Germinal center (tissue), 1 donor: ENCODE measurements at places on chromosomes 5 and 9.
A peak's percentile ranks its signal among the peaks of the same experiment; 100 is the strongest.

- peak; percentile 71 for DNase-seq
These were observed 25.3 kb downstream of the DAP start for GRCh38 chr5:10735569-10736276.

DNA sequence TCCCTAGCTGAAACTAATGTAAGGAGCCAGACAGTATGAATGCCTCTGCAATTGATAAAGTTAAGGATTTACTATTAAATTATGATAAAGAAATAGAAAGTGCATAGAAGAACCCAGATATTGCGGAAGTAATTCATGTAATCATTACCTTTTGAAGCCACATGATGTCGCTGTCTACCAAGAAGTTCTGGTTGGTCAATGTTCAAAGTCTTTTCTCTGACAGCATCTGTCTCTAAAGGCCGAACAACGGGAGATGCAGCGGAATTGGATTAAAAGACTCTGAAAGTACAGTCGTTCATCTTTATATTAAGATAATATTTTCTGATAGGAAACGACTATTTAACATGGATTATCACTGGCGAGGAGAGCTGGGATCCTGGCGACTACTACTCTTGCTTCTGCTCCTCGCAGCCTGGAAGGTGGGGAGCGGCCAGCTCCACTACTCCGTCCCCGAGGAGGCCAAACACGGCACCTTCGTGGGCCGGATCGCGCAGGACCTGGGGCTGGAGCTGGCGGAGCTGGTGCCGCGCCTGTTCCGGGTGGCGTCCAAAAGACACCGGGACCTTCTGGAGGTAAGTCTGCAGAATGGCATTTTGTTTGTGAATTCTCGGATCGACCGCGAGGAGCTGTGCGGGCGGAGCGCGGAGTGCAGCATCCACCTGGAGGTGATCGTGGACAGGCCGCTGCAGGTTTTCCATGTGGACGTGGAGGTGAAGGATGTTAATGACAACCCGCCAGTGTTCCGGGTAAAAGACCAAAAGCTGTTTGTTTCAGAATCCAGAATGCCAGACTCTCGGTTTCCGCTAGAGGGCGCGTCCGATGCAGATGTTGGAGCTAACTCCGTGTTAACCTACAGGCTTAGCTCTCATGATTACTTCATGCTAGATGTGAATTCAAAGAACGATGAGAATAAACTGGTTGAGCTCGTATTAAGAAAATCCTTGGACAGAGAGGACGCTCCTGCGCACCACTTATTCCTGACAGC, at the start of gene PCDHA8:
TSS of gene PCDHA8 (plus strand) at position 210 of the 985 bp plus-strand sequence. CDS start at position 345, 135 bp downstream.
- DNase-seq, result peak; percentile 4

DNA sequence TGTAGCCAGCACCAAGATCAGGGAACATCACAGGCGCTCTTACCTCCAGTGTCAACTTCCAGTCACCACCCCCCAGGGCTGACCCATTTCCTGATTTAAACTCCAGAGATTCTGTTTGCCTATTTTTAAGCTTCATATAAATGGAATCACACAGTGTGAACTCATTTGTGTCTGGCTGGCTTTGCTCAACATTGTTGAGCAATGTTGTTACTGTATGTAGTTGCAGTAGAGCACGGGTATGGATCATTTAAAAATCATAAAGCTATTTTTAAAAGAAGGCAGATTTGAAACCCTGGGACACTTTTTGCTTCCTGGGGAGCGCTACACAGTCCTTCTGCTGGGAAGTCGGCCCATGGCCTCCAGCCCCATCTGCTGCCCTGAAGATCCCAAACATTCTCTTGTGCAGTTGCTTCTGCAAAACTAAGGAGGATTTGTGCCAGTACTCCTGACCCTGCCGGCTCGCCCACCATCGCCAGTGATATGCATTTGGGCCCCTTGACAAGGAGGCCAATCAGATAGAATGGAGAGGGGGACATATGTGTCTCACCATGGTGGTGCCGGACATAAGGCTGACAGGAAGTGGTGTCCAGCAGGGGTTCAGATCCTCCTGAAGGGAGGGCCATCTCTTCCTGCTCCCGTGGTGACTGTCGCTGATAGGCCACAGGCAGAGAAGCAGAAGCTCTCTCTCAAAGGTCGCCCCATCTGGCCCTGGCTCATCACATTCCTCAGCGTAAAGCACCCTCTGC, 13.3 kb downstream of the DCANP1 start:
- no peak for DNase-seq

DNA sequence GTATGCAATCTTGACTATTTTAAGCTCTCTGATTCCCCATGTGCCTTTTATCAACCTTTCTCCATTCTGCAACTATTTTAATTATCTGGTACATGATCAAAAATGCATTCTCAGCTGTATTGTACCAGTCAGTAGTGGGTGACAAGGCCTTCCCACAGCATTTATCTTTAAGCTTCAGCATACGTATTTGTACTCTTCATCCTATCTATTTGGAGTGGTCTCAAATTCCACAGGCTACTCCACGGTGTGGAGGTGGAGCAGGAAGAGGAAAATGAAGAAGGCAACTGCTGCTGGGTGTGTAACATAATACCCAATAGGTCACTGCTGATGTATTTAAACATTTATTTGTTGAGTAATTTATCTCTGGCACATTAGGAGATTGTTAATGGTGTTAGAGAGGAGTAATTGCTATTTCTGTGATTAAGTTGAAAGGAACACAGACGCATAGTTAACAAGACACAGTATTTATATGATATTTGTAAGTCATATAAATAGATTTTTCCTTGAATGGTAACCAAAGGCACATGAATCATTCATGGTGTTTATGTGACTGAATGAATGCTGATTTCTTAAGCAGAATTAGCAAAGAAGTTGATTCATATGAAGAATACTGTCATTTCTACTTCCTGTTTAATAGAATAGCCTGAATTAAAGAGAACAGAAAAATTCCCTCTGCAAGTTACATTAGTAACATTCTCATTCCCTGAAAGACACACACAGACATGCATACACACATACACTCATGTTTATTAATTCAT, 153.8 kb upstream of the NR3C1 start:
- no peak for DNase-seq

DNA sequence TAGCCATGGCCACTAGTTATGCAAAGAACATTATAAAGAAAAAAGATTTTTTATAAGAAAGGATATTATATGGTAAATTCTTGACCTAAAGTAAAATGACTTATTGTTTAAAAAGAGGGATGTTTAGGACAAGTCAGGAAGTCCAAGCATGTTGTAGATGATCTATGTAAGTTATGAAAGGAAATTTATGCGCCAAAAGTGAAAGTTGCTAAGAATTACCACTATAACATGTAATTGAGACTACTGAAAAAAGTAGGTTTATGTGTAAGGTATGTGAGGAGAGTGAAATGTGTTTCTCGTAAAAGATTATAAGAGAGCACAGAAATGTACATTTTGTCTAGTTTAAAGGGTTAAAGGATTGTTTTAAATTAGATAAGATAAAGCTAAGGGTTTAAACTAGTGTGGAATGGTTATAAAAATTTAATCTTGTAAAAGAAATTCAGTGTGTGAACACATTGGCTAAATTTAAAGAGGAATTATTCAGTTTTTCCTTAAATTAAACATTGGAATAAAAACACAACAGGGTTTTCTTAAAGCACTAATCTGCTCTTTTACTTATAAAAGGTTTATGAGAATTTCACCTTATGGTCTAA, 1100.4 kb upstream of the EDIL3 start:
- DNase-seq, result no peak

- no peak for DNase-seq
These were observed 68.9 kb upstream of the EQTN start for GRCh38 chr9:27365707-27366376.

- no peak for DNase-seq
These were observed 192.3 kb downstream of the DTWD2 start for GRCh38 chr5:118796081-118796480.

GRCh38 chr9:137253717-137254623, 1.2 kb upstream of the NELFB start:
- no peak for DNase-seq

GRCh38 chr9:31323726-31324444, 1060.6 kb upstream of the ACO1 start:
- no peak for DNase-seq

DNA sequence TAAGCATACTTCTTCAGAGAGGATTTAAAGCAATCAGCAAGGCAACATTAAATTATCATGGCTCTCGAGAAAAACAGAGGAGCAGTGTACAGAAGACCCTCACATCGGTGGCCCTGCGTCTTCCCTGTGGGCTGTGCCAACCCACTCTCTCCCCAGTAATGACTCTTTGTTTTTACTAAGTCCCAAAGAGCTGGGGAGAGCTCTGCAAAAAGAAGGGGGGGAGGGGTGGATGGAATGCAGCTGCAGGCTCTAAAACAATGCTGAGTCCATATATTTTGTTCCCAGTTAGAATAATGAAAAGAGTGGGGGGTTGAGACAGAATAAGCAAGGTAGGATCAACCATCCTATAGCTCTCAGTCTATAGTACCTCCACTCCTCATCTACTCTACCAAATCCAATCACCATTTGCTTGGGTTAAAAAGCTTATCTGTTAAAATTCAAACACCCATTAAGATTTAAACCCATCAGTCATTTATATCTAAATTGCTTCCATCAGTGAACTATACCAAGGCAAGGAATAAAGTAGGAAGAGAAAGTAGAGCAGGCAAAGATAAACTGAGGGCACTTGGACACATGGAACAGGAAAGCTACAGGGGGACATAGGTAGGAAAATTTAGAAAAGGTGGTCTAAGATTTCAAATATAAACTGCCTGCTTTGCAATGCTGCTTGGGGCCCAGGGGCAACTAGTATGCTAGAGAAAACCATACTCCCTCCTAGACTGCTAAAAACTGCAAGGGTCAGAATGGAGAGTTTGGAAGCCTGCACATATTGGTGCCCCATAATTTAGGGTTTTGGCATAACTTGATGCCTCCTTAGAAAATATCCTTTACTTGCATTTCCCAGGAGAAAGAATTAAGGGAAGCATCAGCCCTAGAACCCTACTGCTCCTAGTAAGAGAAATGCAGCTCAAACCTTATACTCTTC, 20.6 kb downstream of the ELL2 start:
- no peak for DNase-seq

DNA sequence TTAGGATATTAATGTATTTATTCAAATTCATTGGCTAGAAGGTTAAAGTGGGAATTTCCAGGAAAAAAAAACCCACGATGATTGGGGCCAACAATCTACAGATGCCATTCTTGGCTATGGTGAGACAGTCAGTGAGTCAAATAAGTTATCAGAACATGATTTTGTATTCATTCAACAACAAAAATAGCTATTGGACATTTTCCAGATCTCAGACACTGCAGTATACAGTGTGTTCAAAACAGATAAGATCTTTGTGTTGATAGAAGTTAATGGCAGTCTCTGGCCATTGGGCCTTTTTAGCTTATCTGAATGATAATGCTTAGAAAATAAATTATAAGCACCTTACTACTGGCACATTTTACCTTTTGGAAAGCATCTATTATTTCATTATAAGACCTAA, 547.7 kb downstream of the MAT2B start:
- DNase-seq, result no peak

GRCh38 chr5:177539411-177539810, 15.0 kb downstream of the FAM193B start:
- DNase-seq, result no peak

DNA sequence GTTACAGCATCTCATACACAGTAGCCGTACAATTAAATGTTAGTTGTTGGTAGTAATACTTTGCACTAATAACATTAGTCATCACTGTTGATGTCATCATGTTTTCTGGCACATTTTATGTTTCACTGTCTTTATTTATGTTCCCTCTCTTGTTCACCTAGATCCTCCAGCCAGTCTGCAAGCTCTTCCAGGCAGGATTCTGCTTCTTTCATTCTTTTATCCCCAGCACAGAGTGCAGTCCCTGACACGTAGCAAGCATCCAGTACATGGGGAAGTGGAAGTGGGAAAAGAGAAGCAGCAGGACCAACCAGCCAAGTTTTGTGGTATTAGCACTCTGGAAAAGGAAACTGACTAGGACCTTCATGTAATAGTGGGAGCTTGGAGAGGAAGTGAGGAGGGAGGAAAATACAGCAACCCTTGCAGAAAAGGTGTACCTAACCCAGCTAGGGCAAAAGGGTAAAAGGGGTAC, 89.7 kb upstream of the SLC44A1 start:
- DNase-seq, result no peak

DNA sequence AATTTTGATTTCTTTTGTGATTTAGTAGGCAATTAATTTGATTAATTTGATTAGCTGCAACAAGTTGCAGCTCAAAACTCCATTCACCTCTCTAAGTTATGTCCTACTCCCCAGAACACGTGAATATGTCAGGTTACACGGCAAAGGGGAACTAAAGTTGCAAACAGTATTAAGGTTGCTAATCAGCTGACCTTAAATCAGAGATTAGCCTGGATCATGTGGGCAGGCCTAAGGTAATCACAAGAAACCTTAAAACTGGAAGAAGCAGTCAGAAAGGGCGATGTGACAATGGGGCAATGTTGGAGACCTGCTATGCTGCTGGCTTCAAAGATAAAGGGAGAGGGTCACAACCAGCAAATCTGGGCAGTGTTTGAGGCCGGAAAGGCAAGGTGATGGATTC, 47.3 kb upstream of the ANXA1 start:
- no peak for DNase-seq

- DNase-seq, result no peak
These were observed 29.4 kb upstream of the GDA start for GRCh38 chr9:72119853-72120252.

DNA sequence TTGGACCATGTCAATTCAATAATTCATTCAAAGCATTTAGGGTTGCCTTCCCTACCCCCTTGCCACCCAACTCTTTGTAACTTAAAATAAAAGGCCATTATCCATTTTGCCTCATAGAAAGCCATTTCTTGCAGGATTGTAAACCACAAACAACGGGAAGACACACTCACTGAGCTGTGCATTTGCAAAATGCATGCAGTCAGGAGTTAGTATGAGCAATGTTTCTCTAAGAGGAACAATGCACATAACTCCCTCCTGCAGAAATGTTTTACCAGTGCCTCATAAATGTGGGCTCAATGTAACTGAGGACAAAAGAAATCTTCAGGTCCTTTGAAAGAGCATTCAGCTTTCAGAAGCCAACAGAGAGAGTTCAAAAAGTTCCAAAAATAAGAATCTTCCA, 98.5 kb upstream of the ABCA1 start:
- DNase-seq, result no peak

- no peak for DNase-seq
These were observed 21.4 kb downstream of the OR2V1 start for GRCh38 chr5:181109489-181110013.

DNA sequence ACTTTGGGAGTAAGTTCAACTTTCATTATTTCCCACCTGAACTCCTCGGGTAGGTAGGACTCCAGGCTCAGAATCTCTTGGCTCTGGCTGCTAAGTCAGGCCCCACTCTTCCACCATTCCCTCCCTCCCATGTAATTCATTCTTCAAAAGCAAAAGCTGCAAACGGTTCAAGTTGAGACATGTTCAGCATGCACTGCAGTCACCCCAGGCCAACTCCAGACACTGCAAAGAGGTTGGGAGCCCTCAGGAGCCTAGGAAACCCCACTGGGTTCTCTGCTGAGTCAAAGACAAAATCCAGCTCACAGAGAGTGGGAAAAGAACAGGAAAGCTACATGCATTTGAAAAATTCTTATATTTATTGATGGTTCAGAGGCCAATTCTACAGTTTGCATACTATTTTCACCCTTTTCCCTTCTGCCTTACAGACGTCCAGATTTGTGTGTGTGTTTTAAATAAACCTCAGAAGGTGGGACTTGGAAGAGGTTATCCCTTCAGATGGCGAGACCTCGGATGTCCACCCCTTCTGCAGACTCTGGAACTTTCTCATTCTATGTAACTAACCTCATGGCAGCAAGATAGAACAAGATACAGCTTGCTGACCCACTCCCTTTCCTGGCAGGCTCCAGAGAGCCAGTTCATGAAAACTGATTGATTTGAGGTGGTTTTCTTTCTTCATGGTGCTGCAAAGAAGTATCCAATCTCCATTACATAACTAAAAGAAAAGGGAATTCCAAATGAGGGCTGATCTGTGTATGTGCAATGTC, 65.7 kb upstream of the EQTN start:
- DNase-seq, result no peak

GRCh38 chr5:174523311-174524071, 200.9 kb upstream of the MSX2 start:
- no peak for DNase-seq
